ENCODE measurements at places on chromosomes 13 and 19. TPM values are rescaled to one million over a fixed set of nuclear protein-coding genes. Genes with fewer than 3 reads are reported as not detected.

DNA sequence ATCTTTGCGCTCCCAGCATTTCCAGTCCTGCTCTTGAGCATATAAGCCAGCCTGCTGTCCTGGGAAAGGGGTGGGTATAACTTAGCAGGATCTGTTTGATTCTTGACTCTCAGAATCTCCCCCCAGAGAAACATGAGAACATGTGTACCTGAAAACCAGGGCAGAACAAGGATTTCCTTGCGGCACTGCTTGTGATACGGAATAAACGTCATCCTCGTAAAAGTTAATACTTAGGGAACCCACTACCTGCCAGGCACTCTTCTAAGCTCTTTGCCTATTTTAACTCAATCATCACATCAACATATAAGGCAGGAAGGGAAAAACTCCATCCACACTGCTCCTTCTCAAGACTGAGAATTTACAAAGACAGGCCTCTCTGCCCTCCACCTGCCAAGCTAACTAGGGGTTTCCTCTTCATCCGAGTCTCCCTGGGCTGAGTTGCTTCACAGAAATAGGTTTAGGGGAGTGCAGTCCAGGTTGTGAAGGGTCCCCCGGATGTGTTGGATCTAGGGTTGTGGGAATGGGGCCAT lies 1.1 kb downstream of the ZNF653 start:
- DNase-seq: no peak

DNA sequence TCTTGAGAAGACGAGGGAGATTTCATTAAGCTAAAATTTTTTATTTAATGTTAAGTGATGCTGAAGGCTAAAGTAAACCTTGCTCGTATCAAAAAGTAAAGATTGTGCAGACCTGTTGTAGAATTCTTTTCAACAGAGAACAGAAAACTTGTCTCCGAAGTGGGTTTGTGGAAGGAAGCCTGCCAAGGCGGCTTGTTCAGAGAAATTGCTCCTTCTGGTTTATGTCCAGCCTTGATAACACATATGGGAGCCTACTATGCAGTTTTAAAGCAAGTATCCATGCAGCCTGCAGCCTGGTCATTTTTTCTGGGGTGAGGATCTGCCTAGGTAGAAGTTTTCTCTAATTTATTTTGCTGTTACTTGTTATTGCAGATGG lies 1.4 kb downstream of the MLNR start:
- no peak for DNase-seq

DNA sequence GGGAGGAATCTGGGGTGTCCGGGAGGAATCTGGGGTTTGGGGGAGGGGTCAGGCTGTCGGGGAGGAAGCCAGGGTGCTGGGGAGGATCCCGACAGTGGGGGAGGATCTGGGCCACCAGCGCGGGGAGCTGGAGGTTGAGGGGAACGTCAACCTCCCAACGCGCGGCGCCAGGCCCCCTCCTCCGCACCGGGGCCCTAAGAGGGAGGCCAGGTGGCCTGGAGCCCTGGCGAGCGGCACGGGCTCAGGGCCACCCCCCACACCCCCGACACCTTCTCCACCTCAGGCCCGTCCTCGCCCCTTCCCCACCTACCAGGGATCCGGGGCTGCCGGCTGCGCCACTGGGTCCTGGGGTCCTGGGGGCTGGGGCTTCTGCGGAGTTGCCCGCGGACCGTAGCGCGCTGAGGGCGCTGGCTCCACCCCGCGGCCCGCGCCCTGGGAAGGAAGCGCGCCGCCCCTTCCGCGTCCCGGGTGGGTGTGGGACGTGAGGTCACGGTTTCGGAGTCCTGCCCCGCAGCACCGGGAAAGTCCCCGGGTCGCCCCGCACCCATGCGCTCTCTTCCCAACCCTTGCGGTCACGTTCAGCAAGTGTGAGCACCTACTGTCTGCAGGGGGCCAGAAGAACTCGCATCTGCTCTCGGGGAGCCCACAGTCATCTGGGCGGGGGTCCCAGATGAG lies at the start of gene TICAM1:
Gene TICAM1, minus strand, starts transcription at position 409 of the 675 bp plus-strand sequence. CDS start 13,335 bp downstream, outside the sequence.
- peak; percentile 71 for DNase-seq

DNA sequence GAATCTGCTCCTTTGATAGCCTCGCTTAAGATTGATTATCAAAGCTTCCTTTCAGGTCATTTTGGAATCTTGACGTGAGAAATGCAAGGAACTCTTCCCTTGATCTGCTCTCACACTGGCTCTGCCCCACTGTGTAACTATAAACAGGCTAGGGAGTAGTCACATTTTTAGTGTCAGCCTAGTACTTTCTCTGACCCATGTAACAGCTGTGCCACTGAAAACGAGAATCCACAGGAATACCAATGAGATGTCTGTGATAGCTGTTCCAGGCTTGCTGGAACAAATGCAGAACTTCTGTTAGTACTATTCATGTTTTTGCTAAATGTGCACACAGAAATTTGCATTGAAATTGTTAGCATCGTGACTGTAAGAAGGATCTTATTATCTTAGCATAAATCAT lies 221.3 kb downstream of the MYO16 start:
- DNase-seq: no peak

DNA sequence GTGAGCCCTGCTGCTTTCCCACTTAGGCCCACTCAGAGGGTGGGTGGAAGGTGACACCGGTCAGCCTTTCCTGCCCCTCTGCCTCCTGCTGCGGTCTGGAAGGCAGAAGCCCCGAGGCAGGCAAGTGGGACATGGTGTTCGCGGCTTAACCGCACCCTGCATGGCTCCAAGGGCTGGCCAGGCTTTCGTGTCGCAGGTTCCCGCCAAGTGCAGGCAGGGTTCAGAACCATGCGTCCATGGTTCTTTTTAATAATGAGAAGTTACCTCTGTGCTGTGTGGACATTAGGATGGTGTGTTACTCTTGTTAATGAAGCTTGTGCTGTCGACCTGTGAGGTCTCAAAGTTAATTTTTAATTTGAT lies 986 bp downstream of the DGKH start:
- DNase-seq: no peak

- no peak for DNase-seq
Observed at GRCh38 chr13:100833427-100833826, 158.8 kb upstream of the TMTC4 start.

WDR87 gene
- total RNA-seq: not detected

ZNF677 gene
- 7.1 TPM for total RNA-seq

BCL2L12 gene
- 84.7 TPM for total RNA-seq

ZNF91 gene
- 32.0 TPM for total RNA-seq

Data from activated CD8-positive, alpha-beta T cell treated with anti-CD3 and anti-CD28 coated beads, Interleukin-2, amount 10 ng/mL, durations not matched to agents 7 days and 5 days (primary cell).